ENCODE measurements at places on chromosomes 3 and 15.

DNA sequence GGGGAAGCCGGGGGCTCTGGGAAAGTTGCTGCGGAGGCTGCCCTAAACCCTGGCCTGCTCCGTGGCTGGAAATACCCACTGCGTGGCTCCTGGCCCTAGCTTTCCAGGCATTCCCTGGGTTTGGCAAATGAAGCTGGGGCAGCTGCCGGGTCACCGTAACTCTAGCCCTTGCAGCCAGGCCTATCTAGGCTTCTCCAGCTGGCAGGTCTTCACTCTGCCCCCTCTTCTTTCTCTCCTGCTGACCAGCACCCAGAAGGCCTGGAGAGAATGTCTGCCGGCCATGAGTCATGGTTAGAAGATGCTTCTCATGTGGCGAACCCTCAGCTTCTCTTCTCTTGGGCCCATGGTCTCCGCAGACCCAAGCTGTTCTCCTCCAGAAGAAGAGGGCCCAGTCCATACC lies 5.6 kb upstream of the DLL4 start:
- DNase-seq = no peak

DNA sequence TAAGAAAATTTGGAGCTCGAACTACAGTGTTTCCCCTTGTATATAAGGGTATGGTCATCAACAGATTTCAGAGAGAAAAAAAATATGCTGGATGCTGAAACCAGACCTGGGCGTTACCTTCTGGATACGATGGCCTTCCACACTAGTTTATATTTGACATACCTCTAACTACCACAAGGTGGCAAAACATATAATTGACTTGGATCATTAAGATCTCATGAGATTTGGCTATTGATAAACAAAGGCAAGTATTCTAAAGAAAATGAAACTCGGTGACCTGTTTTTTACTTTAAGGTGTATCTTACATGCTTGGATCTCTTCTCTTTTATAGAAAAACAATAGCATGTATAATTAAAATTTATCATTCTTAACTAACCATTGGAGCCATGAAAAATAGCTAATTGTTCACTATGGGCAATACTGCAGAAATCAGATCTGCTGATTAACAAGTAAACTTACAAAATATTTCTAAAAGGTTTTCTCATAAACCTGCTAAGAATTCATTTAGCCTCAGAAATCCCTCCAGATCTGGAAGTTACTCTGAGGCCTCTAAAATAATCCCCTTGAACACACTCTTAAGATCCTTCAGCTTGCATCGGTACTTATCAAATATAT lies 300.6 kb upstream of the KCNH8 start:
- DNase-seq = no peak

- DNase-seq = no peak
These were observed at the start of gene ST8SIA2 for GRCh38 chr15:92393071-92393979. ST8SIA2 (plus strand) TSS chr15:92393881; CDS start chr15:92394065, 184 bp downstream.

GRCh38 chr3:194272861-194273742 lies 78.0 kb downstream of the CPN2 start:
- no peak for DNase-seq

- DNase-seq = peak; percentile 71
These were observed 1.2 kb downstream of the B2M start for GRCh38 chr15:44712346-44713005.

GRCh38 chr15:68322796-68323195 lies 45.3 kb downstream of the FEM1B start:
- no peak for DNase-seq

GRCh38 chr3:149610351-149611105 lies 47.3 kb downstream of the WWTR1 start:
- DNase-seq = no peak

- DNase-seq = no peak
These were observed 397.6 kb downstream of the GBE1 start for GRCh38 chr3:81363816-81364215.

DNA sequence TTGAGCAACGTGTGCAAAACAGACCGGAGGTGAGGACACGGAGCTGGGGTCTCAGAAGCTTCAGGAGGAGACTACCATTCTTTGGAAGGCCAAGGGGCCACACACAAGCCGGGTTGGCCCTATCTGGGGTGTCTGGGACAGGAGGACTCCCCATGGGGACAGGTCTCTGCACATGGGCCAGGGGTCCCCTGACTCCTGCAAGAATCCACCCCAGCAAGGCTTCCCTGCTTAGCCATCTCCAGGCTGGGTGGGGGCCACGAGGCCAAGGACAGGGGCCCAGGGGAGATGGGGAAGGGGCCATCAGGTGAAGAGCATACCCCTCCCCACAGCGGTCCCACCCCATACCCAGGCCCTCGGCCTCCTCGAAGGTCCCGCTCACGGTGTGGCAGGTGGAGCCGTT lies 38.5 kb downstream of the ADAMTS7 start:
- DNase-seq = no peak

- no peak for DNase-seq
These were observed 573.3 kb downstream of the EPHB1 start for GRCh38 chr3:135368316-135368715.

DNA sequence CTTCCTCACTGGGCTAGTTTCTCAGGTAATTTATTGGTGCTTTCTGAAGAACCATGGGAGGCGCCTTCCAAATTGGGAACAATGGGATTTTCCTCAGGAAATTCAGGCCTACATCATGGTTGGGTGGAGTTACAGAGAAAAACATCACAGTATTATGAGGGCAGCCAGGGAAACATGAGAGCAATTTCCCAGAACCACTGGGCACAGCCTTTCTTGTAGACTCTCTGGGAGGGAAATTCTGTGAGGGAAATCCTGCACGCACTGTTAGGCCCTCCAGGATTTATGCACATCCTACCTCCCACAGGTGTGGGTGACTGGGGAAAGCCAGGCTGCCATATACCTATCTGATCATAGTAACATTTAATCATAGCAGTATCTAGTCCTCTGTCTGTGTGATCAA lies 13.2 kb downstream of the POPDC2 start:
- no peak for DNase-seq

DNA sequence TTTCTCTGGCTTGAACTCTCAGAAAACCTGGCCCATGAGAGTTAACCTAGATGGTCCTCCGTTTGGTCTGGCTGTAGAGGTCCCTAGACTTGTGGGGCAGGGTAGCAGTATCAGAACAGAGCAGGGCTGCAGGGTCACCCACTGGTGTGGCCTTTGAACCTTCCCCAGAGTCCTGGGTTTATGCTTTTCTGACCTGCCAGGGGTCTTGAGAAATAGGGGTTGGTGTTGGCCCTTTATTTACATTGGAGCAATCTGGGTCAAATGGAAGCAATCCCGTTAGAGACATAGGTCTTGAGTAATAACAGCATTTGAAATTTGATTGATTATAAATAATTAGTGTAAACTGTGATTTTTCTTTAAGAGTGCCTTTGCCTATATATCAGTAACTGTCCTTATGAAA lies 23.8 kb downstream of the DLEC1 start:
- DNase-seq = no peak

GRCh38 chr3:120597445-120598049 lies 1.4 kb downstream of the NDUFB4 start:
- DNase-seq = no peak

DNA sequence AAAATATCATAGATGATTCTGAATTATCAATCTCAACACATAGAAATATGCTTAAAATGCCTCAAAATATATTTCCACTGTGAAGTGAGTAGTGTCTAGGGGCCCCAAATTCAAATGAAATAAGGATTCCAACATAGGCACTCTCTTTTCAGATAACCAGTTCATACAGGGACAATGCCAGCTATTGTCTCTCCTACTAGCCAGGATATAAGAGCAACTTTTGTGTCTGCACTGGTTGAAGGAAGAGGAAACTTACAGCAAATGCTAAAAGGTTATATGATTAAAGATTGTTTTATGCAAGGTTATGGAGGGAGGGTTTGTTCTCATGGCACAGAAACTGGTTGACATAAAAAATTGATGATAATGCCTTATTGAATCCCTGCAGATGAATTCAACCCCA lies 579.4 kb upstream of the ALCAM start:
- DNase-seq = no peak

DNA sequence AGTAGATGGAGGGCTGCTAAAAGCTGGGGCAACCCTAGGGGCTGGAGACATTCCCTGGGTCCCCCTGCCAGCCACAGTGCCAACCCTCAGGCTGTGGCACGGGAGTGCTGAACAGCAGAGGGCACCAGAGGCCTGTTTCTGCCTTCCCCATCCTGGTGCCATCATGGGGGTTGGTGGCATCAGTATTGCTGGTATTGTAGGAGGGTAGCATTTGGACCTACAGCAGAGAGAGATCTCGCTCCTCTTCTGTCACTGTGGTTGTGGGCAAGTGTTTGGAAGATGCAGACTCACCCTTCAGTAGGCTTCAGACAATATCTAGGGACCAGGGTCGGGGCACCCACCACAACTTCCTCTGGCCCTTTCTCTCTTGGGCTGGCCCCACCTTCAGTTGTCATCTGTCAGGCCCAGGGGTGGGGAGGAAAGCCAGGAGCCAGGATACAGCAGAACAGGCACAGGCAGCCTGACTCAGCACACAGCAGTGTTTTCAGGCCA lies 123.5 kb downstream of the RPLP1 start:
- DNase-seq = peak; percentile 58

- no peak for DNase-seq
These were observed 384 bp downstream of the KNL1 start for GRCh38 chr15:40594429-40594836.

GRCh38 chr15:68365140-68365745 lies 66.7 kb downstream of the ITGA11 start:
- DNase-seq = no peak

- DNase-seq = no peak
These were observed 28.7 kb downstream of the TLE3 start for GRCh38 chr15:70068783-70069565.

GRCh38 chr15:75731248-75732151 lies 18.9 kb upstream of the CSPG4 start:
- DNase-seq = no peak

DNA sequence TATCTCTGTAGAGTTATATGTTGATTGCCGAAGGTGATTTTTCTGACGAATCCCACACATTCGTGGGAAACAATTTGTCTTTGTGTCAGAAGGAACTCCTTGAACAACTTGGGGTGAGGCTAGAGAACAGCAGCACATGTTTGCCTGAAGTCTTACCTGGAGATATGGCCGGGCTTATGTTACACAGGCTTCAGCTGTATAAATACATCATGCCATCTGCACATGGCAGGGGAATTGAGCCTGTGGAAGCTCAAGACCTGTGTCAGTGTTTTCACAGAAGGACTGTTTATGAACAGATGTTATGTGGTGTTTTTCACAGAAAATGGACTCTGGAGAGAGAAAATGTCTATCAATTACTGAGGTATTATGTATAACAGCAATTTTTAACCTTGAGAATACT lies 203.6 kb upstream of the MDFIC2 start:
- DNase-seq = no peak

GRCh38 chr3:104947943-104948342 lies 418.8 kb upstream of the ALCAM start:
- DNase-seq = no peak

DNA sequence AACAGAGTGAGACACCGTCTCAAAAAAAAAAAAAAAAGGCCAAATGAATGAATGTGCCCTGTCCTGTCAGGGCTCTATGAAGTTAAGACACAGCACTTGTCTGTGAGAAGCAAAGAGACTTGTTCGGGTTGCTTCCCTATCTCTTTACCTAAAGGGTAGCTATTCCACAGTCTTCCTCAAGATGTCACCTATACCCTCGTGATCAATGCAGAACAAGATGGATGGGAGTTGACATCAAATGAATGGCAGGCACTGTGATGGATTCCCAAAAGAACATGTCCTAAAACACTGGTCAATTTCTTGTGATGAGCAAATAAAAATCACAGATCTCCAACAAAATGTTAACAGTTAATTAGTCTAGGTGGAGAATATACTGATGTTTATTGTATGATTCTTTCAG lies 9.5 kb downstream of the TADA3 start:
- no peak for DNase-seq

DNA sequence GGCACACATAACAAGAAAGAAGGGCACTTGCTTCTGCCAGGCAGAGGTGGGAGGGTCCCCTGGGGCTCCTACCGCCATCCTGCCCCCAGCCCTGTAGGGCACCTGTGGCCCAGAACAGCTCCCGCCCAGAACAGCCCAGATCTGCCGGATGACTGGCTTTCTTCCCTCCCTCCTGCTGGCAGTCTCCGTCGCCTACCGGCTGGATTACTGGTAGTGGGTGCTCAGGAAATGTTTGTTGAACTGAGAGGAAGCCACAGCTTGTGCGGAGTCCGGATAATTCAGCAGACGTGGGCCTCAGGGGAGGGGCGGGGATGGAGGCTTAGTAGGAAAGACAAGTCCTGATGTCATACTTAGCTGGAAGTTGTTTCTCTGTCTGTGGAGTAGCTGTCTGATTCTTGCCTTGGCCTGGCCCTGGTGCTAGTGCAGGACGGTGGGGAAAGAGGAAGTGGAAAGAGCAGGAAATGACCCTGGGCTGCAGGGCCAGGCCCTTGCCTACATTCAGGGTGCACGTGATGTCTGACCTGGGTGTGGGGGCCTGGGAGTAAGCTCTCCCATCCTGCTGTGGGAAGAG lies 6.7 kb downstream of the CCDC9B start:
- DNase-seq = no peak

Data from central memory CD8-positive, alpha-beta T cell (primary cell).